Right renal cortex interstitium (tissue), 3 donors: ENCODE measurements at places on chromosomes 11 and 22. TPM values are rescaled to one million over a fixed set of nuclear protein-coding genes. Genes with fewer than 3 reads are reported as not detected.

DNA sequence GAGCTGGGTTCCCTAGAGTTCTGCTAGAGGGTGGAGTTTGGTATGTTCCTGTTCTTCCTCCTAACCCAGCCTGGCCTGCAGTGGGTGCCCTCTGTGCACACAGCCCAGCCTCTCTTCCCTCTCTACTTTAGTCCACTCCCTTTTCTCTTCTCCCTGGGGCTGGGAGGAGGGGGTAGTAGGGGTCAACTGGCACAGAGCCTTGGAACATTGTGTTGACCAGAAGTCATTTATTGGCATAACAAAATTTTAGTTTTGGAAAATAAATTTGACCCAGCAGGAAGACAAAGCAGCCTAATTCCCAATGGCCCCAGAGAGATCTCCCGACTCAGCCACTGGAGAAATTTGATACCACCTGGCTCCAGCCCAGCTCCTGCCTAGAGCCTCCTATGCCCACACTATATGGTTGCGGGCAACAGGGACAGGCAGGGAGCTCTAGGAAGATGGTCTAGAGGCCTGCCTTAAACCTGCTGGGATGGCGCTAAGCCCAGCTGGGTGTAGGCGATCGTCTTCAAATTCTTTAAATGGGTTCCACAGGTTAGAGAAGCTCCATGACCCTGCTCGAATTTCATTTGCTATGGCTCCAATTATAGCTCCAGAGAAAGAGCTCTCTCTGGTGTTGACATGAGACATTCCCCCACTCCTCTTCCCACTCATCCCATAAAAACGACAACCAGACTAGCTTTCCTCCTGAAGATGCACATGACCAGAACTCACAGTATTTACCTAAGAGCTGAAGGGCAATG lies 9.9 kb downstream of the PCSK7 start:
- DNase-seq, result no peak

- DNase-seq, result no peak
Observed at GRCh38 chr11:31816468-31817053, 5.4 kb upstream of the PAX6 start.

DNA sequence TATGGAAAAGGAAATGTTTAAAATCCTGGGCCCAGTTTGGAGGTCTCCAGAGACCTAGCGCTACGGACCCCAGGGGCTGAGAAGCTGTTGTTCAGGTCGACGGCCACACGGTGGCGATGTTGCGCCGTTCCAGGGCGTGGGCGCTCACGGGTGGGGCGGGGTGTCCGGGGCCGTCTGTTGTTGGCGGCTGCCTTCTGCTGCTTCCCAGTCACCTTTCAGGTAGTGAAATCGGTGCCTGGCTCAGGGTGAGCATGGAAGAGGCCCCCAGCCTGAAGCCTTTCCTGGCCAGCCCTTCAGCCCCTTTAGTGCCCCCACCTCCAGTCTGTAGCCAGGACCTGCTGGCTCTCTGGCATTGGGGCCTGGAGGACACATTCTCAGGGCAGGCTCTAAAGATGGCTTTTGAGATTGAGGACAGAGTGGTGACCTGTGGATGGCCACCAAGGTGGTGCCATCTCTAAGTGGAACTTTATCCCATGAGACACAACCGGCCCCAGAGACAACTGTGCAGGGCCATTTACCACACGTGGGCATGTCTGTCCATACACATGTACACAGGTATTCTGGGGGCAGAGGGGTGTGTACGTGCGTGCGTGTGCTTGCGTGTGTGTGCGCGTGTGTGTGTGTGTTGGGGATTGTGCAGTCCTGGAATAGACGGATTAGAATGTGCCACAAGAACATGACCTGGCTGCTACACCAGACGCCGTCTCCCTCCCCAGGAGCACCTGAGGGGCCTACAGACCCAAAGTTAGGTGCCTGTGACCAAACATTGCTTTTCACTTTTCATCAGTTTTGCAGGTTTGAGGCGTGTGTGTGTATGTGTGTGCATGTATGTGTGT lies 53.8 kb downstream of the ST14 start:
- DNase-seq, result no peak

- no peak for DNase-seq
Observed at GRCh38 chr22:43411869-43412807, at the start of gene MPPED1. Gene MPPED1, plus strand, starts transcription at chr22:43412014. Its CDS starts 12,972 bp downstream, at chr22:43424986.

DNA sequence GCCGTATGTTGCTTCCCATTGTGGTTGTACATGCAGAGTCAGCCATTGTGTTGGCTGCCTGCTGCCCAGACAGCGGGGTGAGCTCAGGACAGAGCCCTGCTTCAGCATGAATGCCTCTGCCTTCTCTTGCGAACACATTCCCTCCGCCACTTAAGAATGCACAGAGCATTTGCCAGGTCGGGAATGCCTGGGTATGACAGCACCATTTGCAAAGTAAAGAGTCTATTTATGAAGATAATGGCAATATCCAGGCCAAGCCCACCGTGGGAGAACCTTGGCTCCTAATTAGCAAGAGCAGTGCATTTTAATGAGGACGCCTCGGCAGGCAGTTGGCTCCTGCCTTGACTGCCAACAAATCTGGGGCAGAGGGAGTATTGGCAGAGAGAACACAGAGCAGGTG lies 62.5 kb upstream of the SORL1 start:
- no peak for DNase-seq

GRCh38 chr11:31487848-31488247 lies 21.6 kb downstream of the IMMP1L start:
- DNase-seq, result no peak

DNA sequence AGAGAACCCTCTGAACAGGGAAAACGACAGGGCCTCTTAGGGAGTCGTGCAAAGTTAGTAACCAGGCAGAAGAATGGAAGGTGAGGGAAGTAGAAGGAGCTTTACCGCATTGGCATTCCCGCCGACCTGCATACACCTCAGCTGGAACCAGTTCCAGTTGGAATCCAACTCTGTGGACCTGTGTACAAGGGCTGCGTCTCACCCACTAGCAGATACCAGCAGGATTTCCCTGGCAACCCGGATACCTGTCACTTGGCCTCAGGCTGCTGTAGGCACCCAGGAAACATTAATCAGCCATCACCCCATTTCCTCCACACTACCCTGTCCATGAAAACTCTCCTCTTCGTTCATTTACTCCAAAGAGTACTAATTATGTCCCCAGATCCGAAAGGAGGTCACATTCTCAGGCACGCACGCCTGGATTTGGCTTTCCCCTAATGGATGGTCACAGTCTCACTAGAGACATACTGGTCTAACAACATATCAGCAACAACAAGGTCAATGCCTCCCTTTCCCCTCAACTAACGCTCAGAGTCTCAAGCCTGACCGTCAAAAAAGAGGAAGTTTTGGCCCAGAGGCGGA lies 842 bp downstream of the ARFGAP2 start:
- no peak for DNase-seq

- no peak for DNase-seq
Observed at GRCh38 chr11:87198266-87198881, 160.6 kb downstream of the TMEM135 start.

GRCh38 chr11:69642549-69642912 lies 1.6 kb downstream of the CCND1 start:
- DNase-seq, result no peak

GRCh38 chr11:130999086-130999485 lies 82.8 kb upstream of the SNX19 start:
- no peak for DNase-seq

DNA sequence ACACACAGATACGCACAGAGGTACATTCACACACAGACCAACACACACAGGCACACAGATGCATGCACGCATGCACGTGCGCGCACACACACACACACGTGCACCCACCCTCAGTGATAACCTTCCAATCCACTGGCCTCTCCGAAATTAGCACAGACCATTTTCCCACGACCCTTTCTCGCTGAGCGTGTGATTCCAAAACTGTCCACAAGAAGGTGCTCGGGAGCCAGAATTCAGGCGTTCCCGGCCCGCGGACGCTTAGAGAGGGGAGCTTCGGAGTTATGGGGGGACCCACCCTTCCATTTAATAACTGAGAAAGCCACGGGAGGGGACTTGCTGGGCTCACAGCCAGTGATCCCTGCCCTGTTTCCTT lies 33.8 kb upstream of the SLC35C1 start:
- DNase-seq, result peak; percentile 54

GRCh38 chr22:21738081-21738480 lies 2.5 kb upstream of the YPEL1 start:
- no peak for DNase-seq

DNA sequence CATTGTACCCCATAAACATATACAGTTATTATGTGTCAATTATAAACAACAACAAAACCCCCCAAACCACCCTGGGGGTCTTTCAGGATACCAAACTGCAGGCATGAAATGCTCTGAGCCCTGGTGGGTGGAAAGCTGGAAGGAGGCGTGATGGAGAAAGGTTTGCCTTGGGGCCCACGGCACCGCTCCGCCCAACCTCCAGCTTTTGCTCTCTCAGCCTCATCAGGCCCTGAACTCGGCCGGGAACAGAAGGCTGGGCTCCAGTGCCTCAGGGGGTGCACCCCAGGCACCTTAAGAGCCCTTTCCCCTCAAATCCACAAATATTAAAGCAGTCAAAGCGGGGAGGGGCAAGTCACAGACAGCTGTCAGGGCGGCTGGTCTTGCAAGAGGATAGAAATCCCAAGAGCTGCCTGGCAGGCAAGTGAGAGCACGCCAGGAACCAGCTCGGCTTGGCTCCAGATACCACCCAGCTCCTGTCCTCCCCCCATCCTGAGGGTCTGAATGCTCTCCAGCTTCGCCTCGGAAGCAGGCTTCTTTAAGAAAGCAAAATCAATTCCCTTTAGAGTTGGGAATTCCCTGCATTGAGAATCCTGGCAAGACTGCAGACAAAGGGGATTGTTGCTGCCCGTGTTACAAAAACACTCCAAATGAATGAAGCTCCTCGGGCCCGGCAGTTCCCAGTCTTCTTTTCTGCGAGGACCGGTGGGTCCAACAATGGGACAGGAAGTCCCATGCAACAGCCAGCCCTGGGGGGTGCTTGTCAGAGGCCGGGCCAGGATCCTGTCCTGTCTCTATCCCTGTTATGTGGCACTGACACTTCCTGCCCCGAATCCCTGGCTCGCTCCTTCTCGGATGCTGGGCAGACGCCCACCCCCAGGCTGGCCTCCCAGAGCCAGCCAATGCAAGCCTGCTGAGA lies 80.8 kb downstream of the NAT10 start:
- no peak for DNase-seq

DNA sequence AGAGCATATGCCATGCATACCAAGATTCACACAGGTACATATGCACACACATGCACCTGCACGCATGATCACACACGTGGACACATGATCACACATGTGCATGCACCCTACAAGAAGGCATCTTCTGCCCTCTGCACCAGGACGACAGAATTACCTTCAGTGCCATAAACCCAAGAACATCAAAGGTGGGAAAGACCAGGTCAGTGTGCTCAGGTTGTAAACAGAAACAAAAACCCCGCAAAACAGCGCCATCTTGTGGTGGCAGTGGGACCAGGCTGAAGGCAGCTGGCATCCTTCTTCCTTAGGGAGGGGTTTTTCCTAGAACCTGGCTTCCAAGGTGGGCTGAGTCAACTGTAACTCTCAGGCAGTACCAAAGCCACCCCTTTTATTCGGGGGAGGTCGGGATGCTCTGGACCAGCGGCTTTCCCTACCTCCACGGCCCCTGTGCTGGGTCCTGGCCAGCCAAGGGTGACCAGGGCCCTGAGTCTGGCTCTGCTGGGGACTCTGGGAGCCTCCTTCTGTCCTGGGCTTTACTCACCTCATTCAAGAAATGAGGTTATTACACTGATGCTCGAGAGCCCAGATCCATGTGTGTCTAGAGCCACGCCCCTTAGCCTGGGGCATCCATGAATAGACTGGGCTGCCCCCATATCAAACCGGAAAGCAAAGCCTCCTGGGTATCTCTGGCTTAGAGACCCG lies 69.4 kb upstream of the FGF3 start:
- peak; percentile 47 for DNase-seq

GRCh38 chr11:26823963-26824362 lies 102.1 kb upstream of the SLC5A12 start:
- no peak for DNase-seq

DNA sequence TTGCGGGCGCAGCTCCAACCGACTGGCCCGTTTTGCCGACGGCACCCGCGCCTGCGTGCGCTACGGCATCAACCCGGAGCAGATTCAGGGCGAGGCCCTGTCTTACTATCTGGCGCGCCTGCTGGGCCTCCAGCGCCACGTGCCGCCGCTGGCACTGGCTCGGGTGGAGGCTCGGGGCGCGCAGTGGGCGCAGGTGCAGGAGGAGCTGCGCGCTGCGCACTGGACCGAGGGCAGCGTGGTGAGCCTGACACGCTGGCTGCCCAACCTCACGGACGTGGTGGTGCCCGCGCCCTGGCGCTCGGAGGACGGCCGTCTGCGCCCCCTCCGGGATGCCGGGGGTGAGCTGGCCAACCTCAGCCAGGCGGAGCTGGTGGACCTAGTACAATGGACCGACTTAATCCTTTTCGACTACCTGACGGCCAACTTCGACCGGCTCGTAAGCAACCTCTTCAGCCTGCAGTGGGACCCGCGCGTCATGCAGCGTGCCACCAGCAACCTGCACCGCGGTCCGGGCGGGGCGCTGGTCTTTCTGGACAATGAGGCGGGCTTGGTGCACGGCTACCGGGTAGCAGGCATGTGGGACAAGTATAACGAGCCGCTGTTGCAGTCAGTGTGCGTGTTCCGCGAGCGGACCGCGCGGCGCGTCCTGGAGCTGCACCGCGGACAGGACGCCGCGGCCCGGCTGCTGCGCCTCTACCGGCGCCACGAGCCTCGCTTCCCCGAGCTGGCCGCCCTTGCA lies 1.0 kb downstream of the FJX1 start:
- no peak for DNase-seq

GRCh38 chr11:115896084-115896483 lies 391.9 kb upstream of the CADM1 start:
- no peak for DNase-seq

DNA sequence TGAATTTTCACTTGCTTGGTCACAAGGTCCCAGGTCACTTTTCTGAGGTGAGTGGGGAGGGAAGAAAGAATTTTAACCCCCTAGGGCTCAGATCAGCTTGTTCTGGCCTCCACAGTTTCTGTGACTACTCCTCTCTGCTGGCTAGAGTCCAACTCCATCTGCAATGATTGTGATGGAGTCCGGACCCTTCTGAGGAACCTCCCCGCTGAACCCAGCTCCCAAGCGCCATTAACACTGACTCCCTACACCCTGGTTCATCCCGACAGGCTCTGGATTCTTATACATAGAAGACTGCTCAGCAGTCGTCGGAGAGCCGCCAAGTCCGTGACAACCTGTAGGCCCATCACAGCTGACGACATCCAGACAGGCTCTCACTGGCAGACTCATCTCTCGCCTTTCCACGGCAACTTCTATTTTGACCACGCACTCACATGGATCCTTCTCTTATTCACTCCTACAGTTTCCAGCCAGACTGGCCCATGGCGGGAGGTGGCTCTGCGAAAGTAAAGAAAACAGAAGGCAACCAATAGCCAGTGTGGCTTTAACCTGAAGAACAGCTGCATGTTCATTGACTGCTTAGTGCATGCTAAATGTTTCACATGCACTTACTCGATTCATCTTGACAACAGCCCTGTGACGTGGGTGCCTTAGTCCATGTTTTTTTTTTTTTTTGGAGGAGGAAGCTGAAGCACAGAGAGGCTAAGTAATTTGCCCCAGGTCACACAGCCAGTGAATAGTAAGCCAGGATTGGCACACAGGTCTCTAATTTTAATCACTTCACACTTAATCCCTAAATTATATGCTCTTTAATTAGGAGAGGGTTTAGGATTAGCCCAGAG lies 68.0 kb upstream of the PRDM11 start:
- DNase-seq, result no peak

Gene HORMAD2
- 0.35 TPM for polyA plus RNA-seq

Gene GAL3ST1
- 19.4 TPM for polyA plus RNA-seq

Gene OR8D1
- not detected for polyA plus RNA-seq

Gene ME3
- 30.9 TPM for polyA plus RNA-seq

Gene PATE1
- not detected for polyA plus RNA-seq

Gene ACTN3
- polyA plus RNA-seq, result 0.67 TPM
